CD4-positive, alpha-beta T cell treated with Interleukin-2 at 100 ng/mL for 4 hours (primary cell): ENCODE measurements at places on chromosomes 5 and 9.
A peak's percentile ranks its signal among the peaks of the same experiment; 100 is the strongest.

GRCh38 chr5:14806456-14806855, 65.1 kb downstream of the ANKH start:
- no peak for DNase-seq

DNA sequence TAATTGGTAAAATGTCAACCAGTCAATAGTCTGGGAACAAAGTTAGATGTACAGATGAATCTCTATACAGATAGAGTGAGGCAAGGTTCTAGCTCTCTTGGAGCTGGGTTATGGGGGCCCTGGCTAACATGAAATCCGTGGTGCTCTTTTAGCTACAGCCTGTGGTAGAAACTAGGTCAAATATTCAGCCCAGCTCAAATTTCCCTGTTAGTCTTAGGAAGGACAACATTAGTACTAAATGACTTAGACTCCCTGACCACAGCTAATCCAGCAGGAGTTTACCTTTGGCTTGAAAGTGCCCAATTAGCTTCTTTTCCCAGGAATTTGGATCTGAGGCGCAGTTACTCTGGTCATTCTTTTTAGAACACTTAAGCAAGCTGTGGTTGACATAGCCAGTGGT, 170.5 kb downstream of the DMRTA1 start:
- no peak for DNase-seq

- DNase-seq = no peak
Observed at GRCh38 chr9:76516871-76517270, 57.9 kb downstream of the GCNT1 start.

GRCh38 chr5:157189223-157189622, 8.6 kb downstream of the ITK start:
- no peak for DNase-seq

GRCh38 chr9:17859228-17859627, 280.4 kb downstream of the SH3GL2 start:
- no peak for DNase-seq

DNA sequence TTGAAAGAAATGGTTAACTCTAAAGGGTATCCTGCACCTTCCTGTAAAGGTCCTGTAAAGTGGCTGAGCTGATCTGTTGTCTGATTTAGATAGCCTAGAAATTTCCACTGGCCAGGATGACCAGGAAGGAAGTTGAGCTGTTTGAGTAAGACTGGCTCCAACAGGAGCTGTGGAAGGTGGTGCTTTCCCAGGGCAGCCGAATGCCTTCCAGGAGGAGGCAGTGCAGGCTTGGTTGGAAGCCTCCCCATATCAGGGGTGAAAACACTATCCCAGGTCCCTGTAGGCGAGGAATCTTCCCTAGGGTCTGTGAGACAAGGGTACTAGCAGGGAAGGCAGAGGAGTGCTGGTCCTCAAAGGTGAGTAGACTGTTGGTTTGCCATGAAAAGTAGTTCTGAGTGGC, 98.4 kb downstream of the LIX1 start:
- no peak for DNase-seq

DNA sequence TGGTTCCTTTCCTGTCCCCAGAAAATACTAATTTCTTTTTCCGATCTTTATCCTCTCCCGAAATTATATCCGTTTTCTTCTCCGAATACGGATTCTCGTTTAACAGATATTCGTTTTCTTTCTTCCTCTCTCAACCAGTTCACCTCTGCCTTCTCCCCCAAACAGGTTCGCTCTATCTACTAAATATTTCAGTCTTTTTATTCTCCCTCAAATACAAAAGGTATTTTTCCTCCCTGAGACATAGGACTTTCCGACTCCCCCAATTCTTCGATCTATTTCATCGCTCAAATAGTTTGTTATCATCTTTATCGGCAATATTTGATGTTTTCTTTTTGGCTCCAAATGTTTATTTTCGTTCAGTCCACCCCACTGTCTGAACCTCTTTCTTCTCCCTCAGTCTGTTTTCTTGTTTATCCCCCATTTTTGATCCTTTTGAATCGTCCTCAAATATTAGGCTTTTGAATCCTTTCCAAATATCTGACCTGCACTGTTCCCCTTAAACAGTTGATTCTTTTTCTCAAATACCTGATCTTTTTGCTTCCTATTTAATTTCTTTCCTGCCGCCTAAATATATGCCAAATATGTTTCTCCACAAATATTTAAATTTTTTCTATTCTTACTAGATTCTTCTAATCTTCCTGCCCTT, 4.4 kb downstream of the PITX1 start:
- no peak for DNase-seq

DNA sequence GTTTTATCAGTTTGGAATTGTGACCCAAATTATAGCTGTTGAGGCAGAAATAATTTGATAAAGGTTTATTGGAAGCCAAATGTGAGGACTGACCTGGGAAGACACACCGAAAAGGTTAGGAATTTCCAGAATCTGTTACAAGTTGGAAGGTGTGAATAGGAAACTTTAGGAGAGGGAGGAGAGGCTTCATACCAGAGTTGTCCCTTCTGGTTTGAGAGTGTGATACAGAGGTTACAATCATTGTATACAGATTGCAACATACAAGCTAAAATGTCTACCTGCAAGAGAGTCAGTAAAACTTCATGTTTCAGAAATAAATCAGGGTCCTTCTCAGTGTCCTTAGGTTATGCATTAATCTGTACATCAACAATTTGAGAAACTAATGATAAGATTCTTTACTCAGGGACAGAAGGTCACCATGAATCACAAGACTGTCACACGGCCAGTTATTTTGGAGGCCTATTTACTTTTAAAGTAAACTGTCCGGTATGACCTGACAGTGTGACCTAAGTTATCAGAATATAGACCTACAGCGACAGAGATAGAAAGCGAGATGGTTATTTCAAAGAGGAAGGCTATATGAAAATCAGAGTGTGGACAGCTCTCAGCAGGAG, 204.9 kb upstream of the CTNND2 start:
- DNase-seq = no peak

DNA sequence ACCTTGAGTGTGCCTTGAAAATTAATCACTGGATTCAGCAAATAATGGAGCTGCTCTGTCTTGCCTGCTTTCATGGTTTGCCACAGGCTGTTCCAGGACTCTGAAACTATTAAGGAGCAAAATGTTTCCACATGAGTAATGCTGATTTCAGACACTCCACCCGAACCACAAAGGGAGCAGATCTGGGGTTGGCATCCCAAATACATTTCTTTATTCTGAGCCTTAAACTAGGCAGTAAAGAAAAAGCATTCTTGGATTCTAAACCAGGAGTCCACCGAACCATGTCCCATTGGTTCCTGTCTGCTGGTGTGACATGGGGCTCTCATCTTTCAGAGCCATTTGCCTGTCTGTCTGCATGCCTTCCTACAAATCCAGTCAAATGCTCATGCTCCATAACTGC, 10.1 kb upstream of the C1QTNF3 start:
- no peak for DNase-seq

GRCh38 chr9:133581011-133581410, 28.2 kb downstream of the FAM163B start:
- DNase-seq = no peak

GRCh38 chr9:126965541-126966428, 51.2 kb downstream of the RALGPS1 start:
- peak; percentile 51 for DNase-seq

- no peak for DNase-seq
Observed at GRCh38 chr9:106970219-106970975, 107.4 kb downstream of the ZNF462 start.

- no peak for DNase-seq
Observed at GRCh38 chr9:90927496-90927895, 125.9 kb downstream of the SYK start.

DNA sequence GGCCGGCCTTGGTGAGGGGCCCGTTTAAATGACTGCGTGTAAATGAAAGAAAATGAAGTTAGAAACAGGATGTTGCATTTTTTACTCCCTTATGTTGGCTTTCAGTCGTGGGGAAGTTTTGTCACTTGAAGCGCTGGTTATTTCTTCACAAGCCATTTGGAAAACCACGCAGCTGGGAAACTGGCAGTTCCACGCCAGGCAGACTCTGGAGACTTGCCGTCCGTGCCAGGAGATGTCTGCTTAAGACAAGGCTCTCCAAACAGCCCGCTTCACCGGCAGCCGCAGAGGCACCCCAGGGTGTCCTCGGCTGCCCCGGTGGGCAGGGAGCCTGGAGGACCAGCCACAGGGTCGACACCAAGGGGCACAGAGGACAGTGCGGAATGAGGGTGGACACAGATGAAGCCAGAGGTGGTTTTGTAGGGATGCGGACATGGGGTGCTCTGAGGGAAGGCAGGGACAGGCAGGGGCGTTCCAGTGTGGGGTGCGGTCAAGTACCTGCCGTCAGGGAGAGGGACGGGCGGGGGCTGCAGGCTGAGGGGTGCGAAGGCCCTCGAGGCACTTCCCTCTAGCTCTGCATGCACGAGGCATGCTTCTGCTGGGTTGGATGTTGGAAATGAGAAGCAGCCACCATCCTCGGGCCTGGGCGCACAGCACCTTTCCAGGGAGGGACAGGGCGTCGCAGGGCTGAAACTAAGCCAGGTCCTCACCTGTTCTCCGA, 11.1 kb upstream of the AJM1 start:
- no peak for DNase-seq

GRCh38 chr5:8840237-8840636, 705.6 kb downstream of the SEMA5A start:
- DNase-seq = no peak

DNA sequence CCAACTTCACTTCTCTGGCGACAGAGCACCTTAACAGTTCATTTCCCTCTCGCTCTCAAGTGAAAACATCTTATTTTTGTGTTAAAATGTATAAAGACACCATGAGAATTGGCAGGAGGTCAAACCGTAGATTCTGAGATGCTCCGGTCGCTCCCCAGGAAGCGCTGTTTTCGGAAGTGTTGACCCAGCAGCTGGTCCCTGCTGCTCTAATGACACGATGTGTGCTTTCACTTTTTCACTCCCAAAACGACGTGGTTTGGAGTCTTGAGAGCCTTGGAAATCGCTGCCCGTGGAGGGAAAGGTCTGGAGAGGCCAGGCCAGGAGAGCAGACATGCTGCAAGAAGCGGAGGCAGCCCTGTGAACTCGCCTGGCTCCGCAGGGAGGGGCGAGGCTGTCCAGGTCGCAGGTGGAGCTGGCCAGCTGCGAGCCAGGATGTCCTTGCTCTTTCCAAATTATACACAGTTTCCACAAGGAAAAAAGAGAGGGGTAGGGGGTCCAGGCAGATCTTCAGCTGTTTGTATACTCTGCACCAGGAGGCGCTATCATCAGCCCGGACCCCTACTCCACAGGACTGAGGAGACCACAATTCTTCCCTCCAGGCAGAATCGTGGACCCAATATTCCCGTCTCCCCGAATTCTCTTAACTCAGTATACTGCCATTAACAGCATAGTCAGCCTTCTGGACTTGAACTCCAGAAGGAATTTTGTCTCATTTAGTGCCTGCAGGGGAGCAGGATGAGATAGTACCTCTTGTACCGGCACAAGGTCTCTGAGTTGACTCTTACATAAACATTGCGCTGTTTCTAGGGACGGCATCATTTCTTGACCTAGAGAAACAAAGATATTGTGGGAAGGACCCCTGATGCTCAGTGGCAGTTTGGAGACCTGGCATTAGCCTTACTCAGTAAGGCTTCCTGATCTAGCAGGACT, 248.6 kb upstream of the ANKRD55 start:
- DNase-seq = peak; percentile 40

- DNase-seq = no peak
Observed at GRCh38 chr9:75378036-75378435, 289.7 kb downstream of the OSTF1 start.

DNA sequence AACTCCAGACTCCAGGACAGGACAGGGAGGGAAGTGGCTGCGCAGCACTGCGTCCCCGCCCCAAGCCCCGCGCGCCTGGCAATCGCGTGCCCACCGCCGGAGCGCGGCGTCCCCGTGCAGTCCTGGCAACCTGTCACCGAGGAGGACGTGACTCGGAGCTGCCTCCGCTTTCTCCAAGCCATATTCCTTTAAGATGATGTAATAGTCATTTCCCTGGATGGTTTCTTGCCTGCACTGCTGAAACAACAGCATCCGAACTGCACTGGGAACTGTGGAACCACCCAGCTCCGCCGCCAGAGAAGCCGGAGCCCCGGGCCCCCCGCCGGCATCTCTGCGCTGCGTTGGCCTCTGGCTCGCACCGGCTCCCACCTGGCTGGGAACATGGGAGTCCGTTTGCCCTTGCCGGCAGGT, 34.5 kb downstream of the KCTD16 start:
- DNase-seq = no peak

DNA sequence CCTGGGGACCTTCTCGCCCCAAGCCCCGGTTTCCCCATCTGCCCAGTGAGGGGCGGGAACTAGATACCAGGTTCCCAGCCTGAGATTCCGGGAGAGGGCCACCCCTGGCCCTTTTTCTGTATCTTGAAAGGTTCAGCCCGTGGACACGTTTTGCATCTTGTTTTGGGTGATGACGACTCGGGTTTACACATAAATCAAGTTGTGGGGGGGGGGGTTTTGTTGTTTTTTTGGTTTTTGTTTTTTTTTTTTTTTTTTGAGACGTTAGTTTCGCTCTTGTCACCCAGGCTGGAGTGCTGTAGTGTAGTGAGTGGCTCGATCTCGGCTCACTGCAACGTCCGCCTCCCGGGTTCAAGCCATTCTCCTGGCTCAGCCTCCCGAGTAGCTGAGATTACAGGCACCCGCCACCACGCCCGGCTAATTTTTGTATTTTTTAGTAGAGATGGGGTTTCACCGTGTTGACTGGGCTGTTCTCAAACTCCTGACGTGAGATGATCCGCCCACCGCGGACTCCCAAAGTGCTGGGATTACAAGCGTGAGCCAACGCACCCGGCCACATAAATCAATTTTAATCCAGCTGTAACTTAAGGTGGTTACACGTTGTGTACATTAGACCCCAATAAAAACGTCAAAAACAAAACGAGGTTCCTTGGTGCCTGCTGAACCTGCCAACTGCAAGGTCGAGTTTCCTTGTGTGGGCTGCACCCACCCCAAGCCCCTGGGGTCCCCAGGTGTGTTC, 1.1 kb upstream of the BRD3 start:
- DNase-seq = no peak

DNA sequence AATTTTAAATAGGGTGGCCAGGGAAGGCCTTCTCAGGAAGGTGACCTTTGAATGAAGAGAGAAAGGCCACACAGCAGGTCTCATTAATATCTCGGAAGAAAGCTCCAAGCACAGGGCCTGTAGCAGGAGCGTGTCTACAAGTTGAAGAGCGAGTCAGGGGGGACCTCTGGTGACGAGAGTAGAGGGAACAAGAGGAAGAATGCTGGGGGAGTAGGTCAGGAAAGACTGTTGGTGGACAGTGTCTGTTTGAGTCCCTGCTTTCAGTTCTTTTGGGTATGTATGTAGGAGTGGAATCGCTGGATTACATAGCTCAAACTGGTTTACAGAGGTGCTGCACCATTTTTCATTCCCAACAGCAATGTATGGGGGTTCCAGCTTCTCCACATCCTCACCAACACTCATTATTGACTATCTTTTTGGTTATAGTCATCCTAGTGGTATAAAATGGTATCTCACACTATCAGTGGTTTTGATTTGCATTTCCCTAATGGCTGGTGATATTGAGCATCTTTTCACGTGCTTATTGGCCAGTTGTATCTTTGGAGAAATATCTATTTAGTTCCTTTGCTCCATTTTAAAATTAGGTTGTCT, 55.8 kb downstream of the NUP214 start:
- DNase-seq = peak; percentile 5
